ENCODE measurements at places on chromosomes 16 and 17. TPM values are rescaled to one million over a fixed set of nuclear protein-coding genes. Genes with fewer than 3 reads are reported as not detected.

DNA sequence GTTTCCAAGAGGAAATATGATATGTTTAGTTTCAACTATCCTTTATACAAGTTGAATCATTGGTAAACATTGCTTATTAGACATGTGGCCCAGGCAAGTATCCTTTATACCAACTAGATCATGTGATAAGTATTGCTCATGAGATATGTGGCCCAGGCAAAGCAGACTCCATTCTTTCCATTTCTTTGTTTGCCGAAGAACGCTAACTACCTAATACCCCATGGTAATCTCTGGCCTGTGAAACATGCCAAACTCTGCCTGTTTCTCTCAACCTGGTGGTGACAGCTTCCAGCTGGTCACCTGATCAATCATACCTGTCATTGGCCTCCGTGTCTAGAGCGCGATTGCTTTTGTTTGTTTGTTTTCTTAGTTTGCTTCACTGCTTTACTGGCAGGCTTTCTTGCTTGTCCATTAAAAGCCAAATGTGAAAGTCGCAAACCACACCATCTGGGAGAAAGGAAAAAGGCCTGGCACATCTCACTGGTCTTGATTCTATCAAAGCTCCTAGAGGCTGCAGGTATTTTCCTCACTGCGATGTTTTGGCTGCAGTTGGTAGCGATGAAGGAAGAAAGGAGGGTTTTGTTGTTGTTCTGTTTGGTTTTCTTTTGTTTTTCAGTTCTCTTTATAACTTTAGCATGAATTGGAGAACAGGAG lies 686.2 kb downstream of the KCNJ2 start:
- no peak overlapping the region for H3K27ac ChIP-seq
- H3K36me3 ChIP-seq, result peaks cover 6% of the 10 kb centered on the region
- H3K4me3 ChIP-seq, result no peak overlapping the region
- DNase-seq, result no peak
- no peaks in the 10 kb centered on the region for H3K4me1 ChIP-seq

- DNase-seq, result no peak
- no peaks in the 10 kb centered on the region for H3K4me1 ChIP-seq
- peaks cover under 1% of the 10 kb centered on the region for H3K36me3 ChIP-seq
- no peak overlapping the region for H3K27ac ChIP-seq
Observed at GRCh38 chr17:63095459-63095858, 129.4 kb downstream of the TANC2 start.

DNA sequence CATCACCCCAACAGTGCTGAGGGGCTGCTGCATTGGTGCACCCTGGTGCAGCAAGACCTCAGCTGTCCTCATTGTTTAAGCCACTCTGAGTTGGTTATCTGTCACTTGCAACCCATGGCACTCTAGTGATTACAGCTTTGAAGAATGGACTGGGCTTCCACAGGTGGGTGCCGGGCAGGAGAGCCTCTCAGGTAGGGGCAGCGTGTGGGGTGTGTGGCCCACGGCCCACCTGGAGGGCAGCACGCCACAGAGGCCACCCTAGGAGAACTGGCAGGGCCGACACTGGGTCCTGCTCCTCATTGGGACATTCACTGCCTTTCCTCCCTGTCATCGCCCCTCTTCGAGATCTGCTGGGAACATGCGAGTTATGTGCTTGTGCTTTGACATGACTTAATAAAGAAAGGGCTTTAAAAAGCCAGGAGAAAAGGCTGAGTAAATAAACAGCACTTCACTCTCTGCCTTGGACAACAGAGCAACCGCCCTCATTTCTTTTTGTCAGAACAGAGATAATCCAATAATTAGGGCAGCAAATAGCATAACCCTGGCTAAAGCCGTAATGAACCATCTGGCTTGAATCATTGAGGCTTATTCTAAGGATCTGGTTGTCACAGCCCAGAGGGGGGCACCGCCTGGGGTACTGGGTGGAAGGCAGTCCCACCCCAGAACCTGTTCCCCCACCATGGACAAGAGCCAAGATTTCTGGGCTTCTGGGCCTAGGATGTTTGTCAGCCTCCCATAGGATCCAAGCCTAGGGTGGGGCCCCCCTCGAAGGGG lies 3.0 kb downstream of the DOC2B start:
- peaks cover 4% of the 10 kb centered on the region for H3K4me1 ChIP-seq
- H3K4me3 ChIP-seq, result no peak overlapping the region
- peaks cover 4% of the 10 kb centered on the region for H3K36me3 ChIP-seq
- H3K27ac ChIP-seq, result no peak overlapping the region

- H3K27ac ChIP-seq, result no peak overlapping the region
- peaks cover under 1% of the 10 kb centered on the region for H3K36me3 ChIP-seq
- no peaks in the 10 kb centered on the region for H3K4me1 ChIP-seq
- no peak overlapping the region for H3K4me3 ChIP-seq
Observed at GRCh38 chr16:48462106-48462740, 77.0 kb upstream of the SIAH1 start.

DNA sequence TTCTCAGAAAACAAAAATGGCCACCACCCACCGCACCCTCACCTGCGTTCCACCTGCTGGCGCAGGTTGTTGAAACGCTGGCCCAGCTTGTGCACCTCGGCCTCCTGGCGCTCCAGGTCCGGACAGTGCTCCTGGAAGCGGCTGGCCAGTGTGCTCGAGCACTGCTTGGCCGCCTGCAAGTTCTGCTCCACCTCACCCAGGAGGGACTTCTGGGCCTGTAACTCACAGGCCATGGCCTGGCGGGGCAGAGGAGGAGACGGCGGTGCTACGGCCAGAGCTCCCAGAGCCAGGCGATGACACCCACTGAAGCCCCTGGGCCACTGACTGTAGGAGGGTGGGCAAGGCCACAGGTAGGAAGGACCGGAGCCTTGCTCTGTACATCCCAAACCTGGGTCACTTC lies 43.4 kb downstream of the UBN1 start:
- peaks cover 5% of the 10 kb centered on the region for H3K27me3 ChIP-seq
- H3K4me1 ChIP-seq, result no peaks in the 10 kb centered on the region
- H3K27ac ChIP-seq, result no peak overlapping the region
- H3K4me3 ChIP-seq, result no peak overlapping the region
- H3K36me3 ChIP-seq, result peaks cover 17% of the 10 kb centered on the region

DNA sequence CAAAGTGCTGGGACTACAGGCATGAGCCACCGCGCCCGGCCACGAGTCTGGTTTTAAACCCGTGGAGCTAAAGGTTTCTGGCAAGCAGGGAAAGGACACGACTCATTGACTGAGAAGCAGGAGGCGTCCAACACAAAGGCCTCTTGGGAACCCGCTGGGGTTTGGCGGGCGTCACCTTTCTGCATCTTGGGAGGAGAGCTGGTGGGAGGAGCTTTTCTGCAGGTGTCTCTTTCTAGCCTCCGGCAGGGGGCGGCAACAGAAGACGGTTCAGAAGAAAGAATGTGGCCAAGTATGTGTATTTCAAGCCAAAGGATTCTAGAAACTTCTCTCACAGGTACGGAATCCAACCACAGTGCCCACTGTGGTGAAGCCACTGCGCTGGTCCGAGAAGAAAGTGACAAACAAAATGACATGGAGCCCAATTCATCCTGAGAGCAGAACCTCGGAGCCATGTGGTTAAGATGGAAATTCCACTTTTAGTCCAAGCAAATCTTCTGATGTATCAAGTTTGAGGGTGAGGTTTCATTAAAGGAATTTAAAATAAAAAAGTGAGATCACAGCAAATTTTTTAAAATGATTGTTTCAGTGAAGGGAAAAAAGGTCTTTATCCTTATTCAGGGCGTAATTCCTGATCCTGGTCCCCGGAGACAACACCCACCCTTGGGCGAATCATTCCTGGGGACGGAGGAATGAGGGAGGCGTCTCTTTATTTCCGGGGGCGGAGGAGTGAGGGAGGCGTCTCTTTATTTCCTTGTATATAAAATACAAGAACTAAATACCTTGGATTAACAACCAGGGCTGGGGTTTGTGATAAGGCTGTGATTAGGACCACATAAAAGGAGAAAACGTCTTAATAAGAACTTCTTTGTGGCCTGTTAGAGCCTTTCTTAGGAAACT lies 97.6 kb downstream of the MRM3 start:
- peaks cover 18% of the 10 kb centered on the region for H3K27me3 ChIP-seq
- peak overlapping the region; percentile 67 for H3K27ac ChIP-seq
- H3K4me1 ChIP-seq, result peaks cover 36% of the 10 kb centered on the region

GRCh38 chr16:89172171-89172527 lies 601 bp downstream of the CDH15 start:
- no peak overlapping the region for H3K27ac ChIP-seq
- no peak for DNase-seq
- no peak overlapping the region for H3K4me3 ChIP-seq
- H3K4me1 ChIP-seq, result peaks cover 3% of the 10 kb centered on the region
- no peaks in the 10 kb centered on the region for H3K36me3 ChIP-seq
- H3K27me3 ChIP-seq, result peaks cover 10% of the 10 kb centered on the region

DNA sequence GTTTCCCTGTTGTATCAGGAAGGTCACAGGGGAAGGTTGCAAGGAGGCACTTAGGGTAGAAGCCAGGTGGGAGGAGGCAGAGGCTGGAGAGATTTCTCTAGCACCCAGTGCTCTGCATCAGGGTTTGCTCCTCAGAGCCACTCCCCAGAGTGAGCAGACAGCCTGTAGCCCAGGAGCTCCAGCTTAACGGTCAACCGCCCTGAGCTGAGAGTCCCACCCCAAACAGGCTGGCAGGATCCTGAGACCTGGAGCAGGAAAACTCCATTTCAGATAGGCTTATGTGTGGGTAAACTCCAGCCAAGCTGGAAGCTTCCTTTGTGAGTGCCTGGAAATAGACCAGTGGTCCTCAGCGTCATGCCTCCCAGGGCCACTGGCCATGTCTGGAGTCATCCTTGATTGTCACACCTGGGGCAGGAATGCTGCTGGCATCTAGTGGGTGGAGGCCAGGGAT lies 37.9 kb downstream of the MPRIP start:
- H3K36me3 ChIP-seq, result peaks cover 40% of the 10 kb centered on the region
- no peak overlapping the region for H3K27ac ChIP-seq
- no peak overlapping the region for H3K4me3 ChIP-seq
- H3K4me1 ChIP-seq, result peaks cover 24% of the 10 kb centered on the region
- DNase-seq, result no peak

DNA sequence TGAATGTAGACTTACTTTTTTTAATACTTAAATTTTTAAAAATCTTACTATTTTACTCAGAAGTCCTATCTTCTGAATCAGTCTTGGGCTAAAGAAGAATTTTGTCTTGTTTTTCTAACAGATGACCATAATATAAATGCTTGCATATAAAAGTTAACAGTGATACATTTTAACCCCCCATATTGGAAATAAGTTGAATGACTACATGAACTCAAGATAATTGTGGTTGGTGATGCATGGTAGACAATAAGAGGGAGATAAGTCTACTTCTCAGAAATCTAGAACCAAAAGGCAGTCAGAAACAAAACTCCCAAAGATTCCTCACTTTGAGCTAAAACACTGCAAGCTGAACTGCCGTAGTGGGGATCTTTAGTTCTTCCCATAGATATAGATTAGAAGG lies 868.4 kb upstream of the SOX9 start:
- no peak overlapping the region for H3K27ac ChIP-seq
- H3K4me3 ChIP-seq, result no peak overlapping the region
- H3K4me1 ChIP-seq, result no peaks in the 10 kb centered on the region
- no peak for DNase-seq
- H3K27me3 ChIP-seq, result no peaks in the 10 kb centered on the region

GRCh38 chr17:80737106-80738019 lies 192.7 kb downstream of the RPTOR start:
- DNase-seq, result no peak
- H3K27ac ChIP-seq, result no peak overlapping the region
- H3K4me1 ChIP-seq, result peaks cover 21% of the 10 kb centered on the region
- H3K4me3 ChIP-seq, result no peak overlapping the region
- peaks cover 15% of the 10 kb centered on the region for H3K27me3 ChIP-seq

DNA sequence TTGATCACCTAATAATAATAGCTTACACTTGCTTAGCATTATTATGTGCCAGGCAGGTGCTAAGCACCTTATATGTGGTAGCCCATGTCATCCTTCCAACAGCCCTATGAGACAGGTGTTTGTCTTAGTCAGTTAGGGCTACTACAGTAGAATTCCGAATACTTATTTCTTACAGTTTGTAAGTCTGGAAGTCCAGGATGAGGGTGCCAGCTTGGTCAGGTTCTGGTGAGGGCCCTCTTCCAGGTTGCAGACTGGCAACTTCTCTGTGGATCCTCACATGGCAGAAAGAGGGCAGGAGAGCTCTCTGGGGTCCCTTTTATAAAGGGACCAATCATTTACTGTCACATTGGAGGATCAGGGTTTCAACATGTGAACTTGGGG lies 19.6 kb upstream of the MYH10 start:
- H3K4me3 ChIP-seq, result no peak overlapping the region
- DNase-seq, result no peak
- no peak overlapping the region for H3K27ac ChIP-seq
- H3K36me3 ChIP-seq, result no peaks in the 10 kb centered on the region
- no peaks in the 10 kb centered on the region for H3K4me1 ChIP-seq
- peaks cover 3% of the 10 kb centered on the region for H3K27me3 ChIP-seq

DNA sequence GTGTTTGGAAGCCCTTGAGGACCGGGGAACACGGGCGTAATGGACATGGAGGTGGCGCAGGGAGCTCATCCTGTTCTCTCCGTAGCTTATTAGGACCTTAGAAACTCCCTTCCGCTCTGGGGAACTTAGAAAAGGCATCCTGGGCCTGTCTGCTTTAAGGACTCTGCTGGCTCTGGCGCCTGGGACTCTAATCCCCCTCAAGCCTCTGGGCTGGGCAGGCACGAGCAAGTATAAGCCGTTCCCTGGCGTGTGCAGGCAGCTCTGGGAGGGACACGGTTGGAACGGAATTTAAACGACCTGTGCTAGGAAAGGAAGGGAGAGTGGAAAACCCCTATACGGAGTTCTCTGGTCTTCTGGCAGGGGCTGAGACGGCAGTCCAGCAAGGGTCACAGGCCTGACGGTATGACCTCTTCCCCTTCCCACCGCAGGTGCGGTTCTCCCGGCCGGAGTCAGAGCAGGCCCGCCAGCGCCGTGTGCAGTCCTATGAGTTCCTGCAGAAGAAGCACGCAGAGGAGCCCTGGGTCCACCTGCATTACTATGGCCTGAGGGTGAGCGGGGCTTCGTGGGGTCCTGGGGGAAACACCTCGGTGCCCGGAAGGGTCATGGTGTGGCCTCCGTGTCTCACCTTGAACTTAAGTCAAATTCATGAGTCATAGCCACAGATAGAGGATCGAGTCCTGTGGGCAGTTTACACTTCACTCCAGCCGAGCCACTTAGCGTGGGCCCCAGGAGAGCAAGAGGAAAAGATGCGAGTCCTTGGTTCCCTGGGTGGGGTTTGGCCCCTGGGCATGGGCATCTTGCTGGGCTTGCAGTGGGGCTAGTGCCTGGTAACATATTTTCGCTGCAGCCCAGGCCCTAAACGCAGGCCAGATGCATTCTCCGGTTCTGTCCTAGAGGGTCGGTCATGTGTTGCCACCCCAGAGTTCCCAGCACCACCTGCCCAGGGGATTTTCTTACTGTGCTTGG lies 17.7 kb downstream of the POLR3E start:
- H3K27me3 ChIP-seq, result peaks cover 2% of the 10 kb centered on the region
- H3K4me3 ChIP-seq, result no peak overlapping the region
- H3K36me3 ChIP-seq, result peaks cover 32% of the 10 kb centered on the region
- no peak for DNase-seq
- H3K4me1 ChIP-seq, result no peaks in the 10 kb centered on the region

- no peak overlapping the region for H3K27ac ChIP-seq
- peaks cover 9% of the 10 kb centered on the region for H3K4me1 ChIP-seq
- peaks cover 6% of the 10 kb centered on the region for H3K27me3 ChIP-seq
Observed at GRCh38 chr16:81410643-81411293, 33.8 kb upstream of the CMIP start.

Gene CIITA
- 0.13 TPM for total RNA-seq

Gene NPIPB13
- 10.7 TPM for total RNA-seq

Gene FHOD1
- total RNA-seq, result 248 TPM

Gene AANAT
- not detected for total RNA-seq

Gene ITGAX
- not detected for total RNA-seq

Gene RASL10B
- total RNA-seq, result 1.7 TPM

Gene HCRT
- total RNA-seq, result not detected

Gene HEXIM2
- 13.0 TPM for total RNA-seq

Measured in endothelial cell (in vitro differentiated cells).